GM23338 (cell line): ENCODE measurements at places on chromosomes 5 and 9.

DNA sequence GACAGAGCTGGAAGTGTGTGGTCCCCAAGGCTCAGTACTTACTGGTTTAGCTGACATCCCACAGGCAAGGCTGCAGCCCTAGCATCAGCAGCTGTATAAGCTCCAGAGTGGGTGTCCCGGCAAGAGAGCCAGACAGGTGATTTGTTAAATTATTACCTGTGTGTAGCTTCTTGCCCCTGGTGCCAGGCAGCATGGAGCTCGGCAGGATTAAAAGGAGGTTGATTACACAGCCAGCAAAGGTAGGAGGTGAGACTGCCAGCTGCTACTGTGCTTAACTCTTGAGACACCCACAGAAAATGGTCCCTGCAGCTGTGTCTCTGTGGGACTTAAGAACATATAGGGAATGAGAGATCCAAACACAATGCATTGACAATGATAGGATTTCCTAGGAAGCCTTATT lies 54.2 kb downstream of the ARHGAP26 start:
- no peaks in the 10 kb centered on the region for H3K27me3 ChIP-seq
- H3K27ac ChIP-seq = no peak overlapping the region
- H3K36me3 ChIP-seq = no peaks in the 10 kb centered on the region
- H3K4me3 ChIP-seq = no peak overlapping the region
- H3K4me1 ChIP-seq = peaks cover 44% of the 10 kb centered on the region
- DNase-seq = no peak

DNA sequence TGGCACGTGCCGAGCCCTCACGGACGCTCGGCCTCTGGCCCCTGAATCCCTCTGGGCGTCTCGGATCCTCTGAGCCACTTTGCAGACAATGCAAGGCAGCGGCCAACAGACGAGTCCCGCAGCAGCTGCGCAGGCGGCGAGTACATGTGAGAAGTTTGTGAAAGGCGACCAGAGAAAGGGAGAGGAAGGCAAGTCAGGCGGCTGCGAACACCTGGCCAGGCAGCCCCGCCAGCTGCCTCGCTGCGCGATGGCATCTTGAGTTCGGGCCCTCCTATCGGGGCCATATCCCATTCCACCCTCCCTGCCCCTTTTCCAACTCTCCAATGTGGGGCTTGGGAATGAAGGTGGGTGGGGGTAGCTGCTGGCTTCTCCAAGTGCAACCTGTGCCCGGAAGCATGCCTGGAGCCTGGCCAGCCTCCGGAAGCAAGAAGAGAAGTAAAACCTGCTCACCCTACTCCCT lies 4.5 kb upstream of the POU4F3 start:
- no peak overlapping the region for H3K27ac ChIP-seq
- no peaks in the 10 kb centered on the region for H3K36me3 ChIP-seq
- H3K4me3 ChIP-seq = peak overlapping the region; percentile 42
- H3K4me1 ChIP-seq = peaks cover 46% of the 10 kb centered on the region

GRCh38 chr9:98222885-98223691 lies 30.7 kb upstream of the CORO2A start:
- DNase-seq = no peak
- no peaks in the 10 kb centered on the region for H3K27me3 ChIP-seq
- H3K27ac ChIP-seq = peak overlapping the region; percentile 19; the same call in 1 of the 2 replicates
- no peaks in the 10 kb centered on the region for H3K36me3 ChIP-seq

- peaks cover 24% of the 10 kb centered on the region for H3K27me3 ChIP-seq
- H3K27ac ChIP-seq = no peak overlapping the region
- no peak overlapping the region for H3K4me3 ChIP-seq
- H3K36me3 ChIP-seq = no peaks in the 10 kb centered on the region
- no peaks in the 10 kb centered on the region; the same call in 1 of the 2 replicates for H3K4me1 ChIP-seq
Measured at GRCh38 chr9:129198319-129199043, 20.4 kb upstream of the IER5L start.

DNA sequence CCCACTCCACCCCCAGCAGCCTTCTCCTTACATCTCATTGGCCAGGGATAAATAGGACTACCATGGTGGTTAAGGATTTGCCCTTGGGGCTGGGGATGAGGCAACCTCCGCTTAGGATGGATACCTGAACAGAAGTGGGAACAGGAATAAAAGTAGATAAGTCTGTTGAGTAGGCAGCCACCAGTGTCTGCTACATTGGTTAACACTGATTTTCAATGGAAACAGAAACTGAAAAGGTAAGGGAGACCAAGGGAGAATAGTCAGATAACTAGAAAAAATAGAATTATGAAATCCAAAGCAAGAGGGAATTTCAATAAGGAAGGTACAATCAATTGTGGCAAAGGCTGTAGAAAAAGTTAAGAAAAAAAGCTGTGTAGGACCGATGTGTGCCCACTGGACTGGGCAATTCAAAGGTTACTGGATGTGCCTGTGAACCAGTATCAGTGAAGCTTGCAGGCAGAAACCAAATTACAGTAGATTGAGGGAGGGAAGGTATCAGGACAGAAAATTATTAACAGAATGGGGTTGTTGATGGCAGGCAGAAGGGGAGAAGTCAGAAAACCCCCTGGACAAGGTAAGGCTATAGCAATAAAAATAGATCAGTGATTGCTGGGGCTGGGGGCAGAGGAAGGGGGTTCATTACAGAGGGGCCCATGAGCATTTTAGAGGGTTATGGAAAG lies 48.7 kb downstream of the DNAJC21 start:
- no peaks in the 10 kb centered on the region for H3K27me3 ChIP-seq
- no peaks in the 10 kb centered on the region for H3K4me1 ChIP-seq
- no peak for DNase-seq
- no peak overlapping the region for H3K4me3 ChIP-seq

- H3K4me3 ChIP-seq = no peak overlapping the region
- peaks cover 25% of the 10 kb centered on the region; the same call in 1 of the 2 replicates for H3K36me3 ChIP-seq
- no peaks in the 10 kb centered on the region for H3K27me3 ChIP-seq
Measured at GRCh38 chr9:109037946-109038715, 24.8 kb upstream of the CTNNAL1 start.

- no peaks in the 10 kb centered on the region for H3K27me3 ChIP-seq
- no peak overlapping the region for H3K4me3 ChIP-seq
- no peaks in the 10 kb centered on the region for H3K36me3 ChIP-seq
- H3K27ac ChIP-seq = no peak overlapping the region
Measured at GRCh38 chr5:167348980-167349379, 942.5 kb upstream of the WWC1 start.
